ENCODE measurements at places on chromosomes 5 and 9. TPM values are rescaled to one million over a fixed set of nuclear protein-coding genes. Genes with fewer than 3 reads are reported as not detected.

GRCh38 chr5:172410160-172410559 is 44.2 kb downstream of the SH3PXD2B start:
- H3K27me3 ChIP-seq: no peaks in the 10 kb centered on the region
- DNase-seq: peak; percentile 23
- no peaks in the 10 kb centered on the region for H3K36me3 ChIP-seq
- H3K4me1 ChIP-seq: no peaks in the 10 kb centered on the region
- no peak overlapping the region for H3K27ac ChIP-seq

- no peaks in the 10 kb centered on the region for H3K27me3 ChIP-seq
- H3K27ac ChIP-seq: no peak overlapping the region
- H3K4me3 ChIP-seq: no peak overlapping the region
- DNase-seq: no peak
- H3K4me1 ChIP-seq: no peaks in the 10 kb centered on the region
- no peaks in the 10 kb centered on the region for H3K36me3 ChIP-seq
Observed at GRCh38 chr9:18438300-18438925, 35.5 kb upstream of the ADAMTSL1 start.

NDUFS4 gene
- 25.1 TPM for total RNA-seq

- no peak overlapping the region for H3K27ac ChIP-seq
- no peak overlapping the region for H3K4me3 ChIP-seq
- DNase-seq: no peak
- H3K4me1 ChIP-seq: no peaks in the 10 kb centered on the region
- H3K27me3 ChIP-seq: no peaks in the 10 kb centered on the region
Observed at GRCh38 chr5:103889500-103890209, 327.1 kb upstream of the NUDT12 start.

DNA sequence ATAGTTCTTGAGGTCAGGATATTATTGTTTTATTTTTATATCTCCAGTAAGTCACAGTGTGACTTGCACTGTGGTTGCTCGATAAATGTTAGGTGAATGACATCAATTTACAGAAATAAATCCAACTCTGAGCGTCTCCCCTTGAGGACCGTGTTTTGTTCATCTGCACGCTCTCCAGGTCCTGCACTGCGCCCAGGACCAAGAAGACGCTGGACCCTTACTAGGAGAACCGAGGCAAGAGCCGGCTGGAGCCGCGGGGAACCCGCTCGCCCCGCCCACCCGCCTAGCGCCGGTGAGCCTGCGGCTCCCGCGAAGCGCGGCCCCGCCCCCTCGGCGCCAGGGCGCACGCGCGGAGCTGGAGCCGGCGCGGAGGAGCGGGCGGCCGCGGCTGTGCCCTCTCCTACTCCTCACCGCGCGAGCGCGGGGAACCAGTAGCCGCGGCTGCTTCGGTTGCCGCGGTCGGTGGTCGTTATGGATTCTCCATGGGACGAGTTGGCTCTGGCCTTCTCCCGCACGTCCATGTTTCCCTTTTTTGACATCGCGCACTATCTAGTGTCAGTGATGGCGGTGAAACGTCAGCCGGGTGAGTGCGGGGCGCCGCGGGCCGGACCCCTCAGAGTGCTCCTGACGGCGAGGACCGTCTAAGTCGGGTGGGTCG is at the start of gene TMEM38B:
Gene TMEM38B, plus strand, starts transcription at position 352 of the 658 bp plus-strand sequence. Its CDS starts 120 bp downstream, at position 472.
- peaks cover 9% of the 10 kb centered on the region for H3K27me3 ChIP-seq
- H3K4me1 ChIP-seq: peaks cover 7% of the 10 kb centered on the region
- peak; percentile 58 for DNase-seq
- H3K4me3 ChIP-seq: peak within 1 kb of the TSS; percentile 86

DNA sequence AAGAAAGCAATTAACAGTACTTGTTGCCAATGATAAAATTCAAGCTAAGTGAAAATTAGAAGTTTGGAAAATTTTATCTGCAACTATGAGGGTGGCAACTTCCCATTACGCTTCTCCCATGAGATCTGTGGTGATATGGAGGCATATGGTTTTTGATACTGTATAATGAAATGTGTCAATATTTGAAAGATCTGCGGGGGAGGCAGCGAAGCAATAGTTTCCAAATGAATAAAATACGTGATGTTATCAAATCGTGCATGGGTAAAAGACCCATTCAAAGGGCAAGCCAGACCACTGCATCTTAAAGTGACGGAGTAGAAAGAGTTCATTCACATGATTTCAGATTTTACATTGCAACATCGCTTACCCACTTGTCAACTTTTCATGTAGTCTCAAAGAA is 20.9 kb upstream of the BOD1 start:
- H3K27ac ChIP-seq: no peak overlapping the region
- no peak overlapping the region for H3K4me3 ChIP-seq
- H3K27me3 ChIP-seq: no peaks in the 10 kb centered on the region
- no peaks in the 10 kb centered on the region for H3K36me3 ChIP-seq

GRCh38 chr5:3009605-3010004 is 258.1 kb upstream of the IRX2 start:
- no peak for DNase-seq
- no peaks in the 10 kb centered on the region for H3K27me3 ChIP-seq
- no peaks in the 10 kb centered on the region for H3K4me1 ChIP-seq
- H3K27ac ChIP-seq: no peak overlapping the region
- H3K4me3 ChIP-seq: no peak overlapping the region

DNA sequence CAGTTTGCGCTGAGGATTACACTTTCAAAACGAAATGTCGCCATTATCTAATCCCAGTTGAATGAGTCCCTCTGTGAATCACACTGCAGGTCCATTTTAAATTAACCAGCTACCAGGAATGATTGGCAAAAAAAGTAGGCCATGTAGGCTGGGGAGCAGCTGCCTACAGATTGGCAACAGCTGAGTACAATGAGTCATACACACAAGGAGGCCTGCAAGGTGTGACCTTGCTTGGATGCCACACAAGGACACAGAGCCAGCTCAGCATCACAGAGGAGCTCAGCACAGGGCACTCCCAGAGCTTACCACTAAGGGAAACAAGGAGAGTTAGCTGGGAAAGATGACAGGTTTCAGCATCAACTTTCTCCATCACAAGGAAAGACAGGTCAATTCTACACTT is 12.9 kb downstream of the HAVCR1 start:
- H3K4me3 ChIP-seq: no peak overlapping the region
- no peak for DNase-seq
- H3K27ac ChIP-seq: no peak overlapping the region
- no peaks in the 10 kb centered on the region for H3K36me3 ChIP-seq

- H3K36me3 ChIP-seq: peaks cover 78% of the 10 kb centered on the region
- H3K27ac ChIP-seq: no peak overlapping the region
- no peak for DNase-seq
- H3K4me1 ChIP-seq: peaks cover 20% of the 10 kb centered on the region
Observed at GRCh38 chr9:130699047-130699446, 5.5 kb downstream of the EXOSC2 start.

CD74 gene
- total RNA-seq: 299 TPM

- no peaks in the 10 kb centered on the region for H3K27me3 ChIP-seq
- no peaks in the 10 kb centered on the region for H3K4me1 ChIP-seq
- no peak for DNase-seq
- no peaks in the 10 kb centered on the region for H3K36me3 ChIP-seq
- H3K27ac ChIP-seq: no peak overlapping the region
Observed at GRCh38 chr5:34749431-34749873, 89.5 kb upstream of the TTC23L start.

BRINP1 gene
- total RNA-seq: not detected

Data from CD4-positive, alpha-beta T cell (primary cell).